LHCN-M2 (cell line): ENCODE measurements at places on chromosomes 4 and X. TPM values are rescaled to one million over a fixed set of nuclear protein-coding genes. Genes with fewer than 3 reads are reported as not detected.
A peak's percentile ranks its signal among the peaks of the same experiment; 100 is the strongest.

ZNF518B gene
- total RNA-seq, result 6.1 TPM in 2 replicates

CXCL1 gene
- total RNA-seq, result 2.0 and 2.9 TPM in 2 replicates

GLRA2 gene
- not detected in 2 replicates for total RNA-seq

ADAM29 gene
- total RNA-seq, result not detected in 2 replicates

SERPINA7 gene
- not detected in 2 replicates for total RNA-seq

TLR8 gene
- total RNA-seq, result not detected in 2 replicates

SRPK3 gene
- 0.45 and 1.3 TPM in 2 replicates for total RNA-seq

RAI2 gene
- 0.11 TPM in 1 of 2 replicates, not detected in the other for total RNA-seq

REPS2 gene
- total RNA-seq, result 1.7 and 3.7 TPM in 2 replicates

RTL5 gene
- total RNA-seq, result 1.3 and 1.7 TPM in 2 replicates

MYL5 gene
- total RNA-seq, result 8.1 and 10.4 TPM in 2 replicates

DIPK2B gene
- total RNA-seq, result not detected in 2 replicates

DNA sequence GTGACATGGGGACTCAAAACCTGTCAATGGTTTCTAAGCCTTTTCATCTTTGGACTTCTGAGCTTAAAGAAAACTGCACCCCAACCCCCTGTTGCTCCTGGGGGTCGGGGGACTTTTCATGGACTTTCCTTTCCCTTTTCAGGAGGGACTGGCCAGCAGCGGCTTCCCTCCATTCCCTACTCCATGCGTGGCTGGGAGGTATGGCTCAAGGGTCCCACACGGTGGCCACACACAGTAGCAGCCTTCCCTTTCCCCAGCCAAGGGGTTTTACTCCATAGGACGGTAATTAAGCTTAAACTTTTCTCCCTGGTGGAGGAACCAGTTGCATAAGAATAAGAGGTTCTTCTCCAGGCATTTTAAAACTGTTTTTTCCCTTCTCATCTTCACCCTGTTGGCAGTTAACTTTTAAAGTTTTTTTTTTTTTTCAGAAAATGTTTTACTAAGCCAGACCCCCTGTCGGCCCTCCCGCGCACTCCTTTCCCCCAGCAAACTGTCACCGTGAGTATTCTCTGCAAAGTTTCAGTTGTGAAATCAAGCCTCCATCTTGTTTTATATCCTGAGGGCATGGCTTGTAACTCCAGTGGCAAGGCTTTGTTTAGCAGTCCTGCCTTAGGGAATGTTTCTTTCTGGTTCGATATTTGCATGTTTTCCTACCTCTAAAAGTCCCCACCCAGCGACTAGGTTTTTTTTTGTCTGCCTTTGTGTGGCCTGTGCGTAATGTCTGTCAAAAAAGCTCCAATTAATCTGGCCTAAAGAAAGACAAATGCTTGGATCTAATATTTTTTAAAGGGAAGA is 325.7 kb downstream of the TLL1 start:
- no peak for DNase-seq

- no peak for DNase-seq
Observed at GRCh38 chrX:25226151-25226550, 210.4 kb upstream of the ARX start.

DNA sequence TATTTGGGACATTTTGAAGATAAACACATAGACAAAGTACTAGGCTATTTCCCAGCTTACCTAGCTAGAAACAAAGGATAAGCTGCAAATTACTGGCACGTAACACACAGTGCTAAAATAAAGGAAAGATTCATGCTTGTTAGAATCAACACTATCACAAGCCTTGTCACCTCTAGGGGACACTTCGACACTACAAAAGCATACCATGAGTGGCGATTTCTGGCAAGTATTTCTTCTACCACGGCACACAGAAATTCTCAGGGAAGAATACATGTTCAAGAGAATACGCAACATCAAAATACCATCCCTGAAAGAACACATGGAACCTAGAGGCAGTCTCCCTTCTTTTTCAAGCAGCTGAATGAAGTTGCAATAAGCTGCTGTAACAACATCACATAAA is 5.1 kb downstream of the MECP2 start:
- no peak for DNase-seq

DNA sequence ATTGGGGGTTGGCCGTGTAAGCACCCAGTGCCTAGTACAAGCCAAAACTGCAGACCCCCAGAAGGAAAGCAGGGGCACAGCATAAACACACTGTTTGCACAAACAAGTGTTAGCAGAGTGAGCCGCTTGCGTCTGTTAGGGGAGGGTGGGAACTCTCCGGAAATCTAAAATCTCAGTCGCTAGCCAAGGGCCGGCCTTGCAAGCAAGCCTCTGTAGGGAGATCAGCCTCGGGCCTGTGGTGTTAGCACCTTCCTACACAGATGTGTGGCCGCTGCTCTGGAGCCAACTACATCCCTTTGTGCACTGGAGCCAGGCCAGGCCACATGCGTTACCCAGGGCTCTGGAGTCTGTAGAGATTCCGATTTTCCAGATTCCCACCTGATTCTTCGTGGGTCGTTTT is 67.1 kb downstream of the GPR143 start:
- DNase-seq, result no peak

- DNase-seq, result peak; percentile 63
Observed at GRCh38 chr4:8198906-8199593, at the start of gene SH3TC1. SH3TC1 (plus strand) TSS chr4:8199290; CDS start chr4:8205195, 5,905 bp downstream.

DNA sequence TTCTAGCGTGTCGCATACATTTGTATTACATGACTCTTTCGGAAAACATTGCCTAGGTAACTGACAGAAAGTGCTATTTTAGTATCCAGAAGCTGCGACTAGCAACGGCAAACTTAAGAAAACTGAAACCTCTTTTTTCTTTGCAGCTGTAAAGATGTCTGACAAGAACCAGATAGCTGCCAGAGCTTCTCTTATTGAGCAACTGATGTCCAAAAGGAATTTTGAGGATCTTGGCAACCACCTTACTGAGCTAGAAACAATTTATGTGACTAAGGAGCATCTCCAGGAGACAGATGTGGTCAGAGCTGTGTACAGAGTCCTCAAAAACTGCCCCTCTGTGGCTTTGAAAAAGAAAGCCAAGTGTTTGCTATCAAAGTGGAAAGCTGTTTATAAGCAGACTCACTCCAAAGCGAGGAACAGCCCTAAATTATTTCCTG is 9.4 kb downstream of the TCEANC start:
- DNase-seq, result no peak

GRCh38 chr4:1509366-1509765 is 103.1 kb upstream of the NKX1-1 start:
- no peak for DNase-seq

GRCh38 chr4:8311101-8312068 is 41.8 kb downstream of the HTRA3 start:
- DNase-seq, result no peak

GRCh38 chr4:55475394-55476243 is 71.1 kb downstream of the CLOCK start:
- peak; percentile 70 for DNase-seq

DNA sequence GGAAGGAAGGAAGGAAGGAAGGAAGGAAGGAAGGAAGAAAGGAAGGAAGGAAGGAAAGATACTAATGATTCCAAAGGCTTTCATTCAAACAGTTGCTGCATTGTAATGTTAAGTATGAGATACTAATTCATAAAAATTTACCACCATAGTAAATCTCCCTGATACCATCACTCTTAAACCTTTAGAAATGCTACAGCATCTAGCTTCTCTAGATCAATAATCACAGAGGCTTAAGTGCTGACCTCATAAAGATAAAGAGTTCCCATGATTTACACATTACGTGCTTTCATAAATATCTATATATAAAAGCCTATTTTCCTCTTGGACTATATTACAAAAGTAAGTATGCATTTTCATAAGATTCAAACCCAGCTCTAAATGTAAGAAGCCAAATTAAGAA is 36.4 kb downstream of the F9 start:
- no peak for DNase-seq

- no peak for DNase-seq
Observed at GRCh38 chrX:123399709-123400108, 215.6 kb downstream of the GRIA3 start.

DNA sequence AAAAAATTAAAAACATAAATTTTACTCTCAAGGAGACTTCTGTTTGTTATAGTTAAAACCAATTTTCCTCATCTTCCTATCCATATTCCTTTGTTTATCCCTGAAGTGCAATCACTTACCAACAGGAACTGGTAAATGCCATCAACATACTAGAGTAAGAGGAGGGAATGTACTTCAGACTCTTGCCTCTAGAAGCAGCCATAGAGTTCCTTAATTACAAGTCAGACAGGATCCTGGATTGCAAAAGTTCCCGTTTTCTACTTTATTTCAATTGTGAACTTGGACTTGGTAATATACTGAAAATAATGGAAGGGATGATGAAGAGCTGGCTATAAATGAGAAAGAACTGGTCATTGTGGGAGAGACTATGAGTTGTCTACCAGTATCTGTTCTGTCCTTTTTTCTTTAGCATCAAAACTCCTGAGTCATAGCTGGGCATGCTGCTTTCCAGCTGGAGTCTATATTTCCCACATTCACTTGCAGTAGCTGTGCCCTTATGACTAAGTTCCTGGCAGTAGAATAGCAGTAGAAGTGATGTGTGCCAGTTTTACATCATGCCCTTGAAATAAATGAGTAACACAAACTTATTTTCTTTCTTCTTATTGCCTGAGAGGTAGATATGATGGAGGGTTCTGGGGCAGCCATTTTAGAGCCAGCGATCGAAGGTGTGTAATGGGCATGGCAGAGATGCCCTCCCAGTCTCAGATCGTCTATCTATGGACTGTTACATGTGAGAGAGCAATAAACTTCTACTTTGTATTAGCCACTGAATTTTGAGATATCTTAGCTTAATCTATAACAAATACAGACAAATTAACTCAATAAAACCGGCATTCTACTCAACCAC is 26.8 kb upstream of the SPARCL1 start:
- DNase-seq, result peak; percentile 88

- DNase-seq, result no peak
Observed at GRCh38 chr4:16691450-16691849, 207.0 kb downstream of the LDB2 start.

DNA sequence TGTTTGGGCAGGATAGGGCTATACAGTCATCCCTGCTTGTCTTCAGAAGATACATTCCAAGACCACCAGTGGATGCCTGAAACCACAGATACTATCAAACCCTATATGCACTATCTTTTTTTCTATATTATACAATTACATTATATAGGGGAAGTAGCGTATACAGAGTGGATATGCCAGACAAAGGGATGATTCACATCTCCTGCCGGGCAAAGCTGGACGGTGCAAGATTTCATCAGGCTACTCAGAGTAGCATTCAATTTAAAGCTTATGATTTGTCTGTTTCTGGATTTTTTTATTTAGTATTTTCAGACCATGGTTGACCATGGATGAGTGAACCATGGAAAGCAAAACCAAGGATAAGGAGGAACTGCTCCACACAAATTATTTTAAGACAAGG is 7.0 kb upstream of the AMTN start:
- DNase-seq, result no peak

DNA sequence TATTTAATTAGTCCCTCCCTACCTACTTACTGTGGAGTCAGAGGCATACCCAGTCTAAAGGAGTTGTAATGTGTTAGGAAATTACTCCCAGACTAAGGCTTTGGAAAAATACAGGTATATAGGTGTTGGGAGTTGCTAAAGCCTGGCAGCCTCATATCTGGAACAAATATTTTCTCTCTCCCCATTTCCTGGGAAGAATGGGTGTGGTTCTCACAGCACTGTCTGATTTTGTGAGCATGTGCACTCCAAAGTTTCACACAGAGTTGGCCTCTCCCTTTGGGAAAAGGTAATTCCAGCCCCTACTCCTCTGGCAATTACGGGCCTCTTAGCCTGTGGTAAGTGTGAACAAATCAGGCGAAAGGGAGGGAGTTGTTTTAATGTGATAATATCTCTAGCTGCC is 187.0 kb downstream of the MID1IP1 start:
- no peak for DNase-seq

- DNase-seq, result no peak
Observed at GRCh38 chr4:57100979-57101651, 9.1 kb downstream of the IGFBP7 start.

GRCh38 chrX:101360390-101360789 is 11.8 kb upstream of the TIMM8A start:
- DNase-seq, result no peak

GRCh38 chr4:5933116-5933515 is 40.2 kb upstream of the CRMP1 start:
- DNase-seq, result no peak

DNA sequence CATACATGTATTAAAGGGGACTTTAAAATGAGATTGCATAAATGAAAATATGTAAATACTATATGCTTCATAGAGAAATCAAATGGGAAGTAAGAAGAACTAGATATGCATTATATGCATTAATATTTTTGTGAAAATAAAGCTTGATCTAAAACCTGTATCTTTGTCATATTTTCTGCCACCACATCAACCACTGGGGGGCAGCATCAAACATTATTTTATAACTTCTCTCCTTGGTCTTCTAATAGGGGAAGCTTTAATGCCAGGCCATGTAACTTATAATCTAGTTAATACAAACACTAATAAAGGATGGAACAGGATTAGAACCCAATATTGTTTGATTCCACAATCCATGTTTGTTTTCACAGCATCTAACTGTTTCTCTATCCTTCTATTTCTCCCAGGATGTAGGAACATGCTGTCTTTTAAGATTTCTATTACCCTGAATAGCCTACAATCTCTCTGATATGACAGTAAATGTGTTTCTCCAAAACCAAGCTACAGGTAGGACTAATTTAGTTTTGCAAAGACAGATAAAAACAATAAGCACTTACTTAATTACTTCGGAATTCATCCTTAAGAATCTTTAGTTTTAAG is 10.0 kb downstream of the QRFPR start:
- peak; percentile 37 for DNase-seq
